H7 (cell line): ENCODE measurements at places on chromosomes 12 and 14.

GRCh38 chr14:101102875-101103274 is 199.4 kb upstream of the RTL1 start:
- DNase-seq = no peak

DNA sequence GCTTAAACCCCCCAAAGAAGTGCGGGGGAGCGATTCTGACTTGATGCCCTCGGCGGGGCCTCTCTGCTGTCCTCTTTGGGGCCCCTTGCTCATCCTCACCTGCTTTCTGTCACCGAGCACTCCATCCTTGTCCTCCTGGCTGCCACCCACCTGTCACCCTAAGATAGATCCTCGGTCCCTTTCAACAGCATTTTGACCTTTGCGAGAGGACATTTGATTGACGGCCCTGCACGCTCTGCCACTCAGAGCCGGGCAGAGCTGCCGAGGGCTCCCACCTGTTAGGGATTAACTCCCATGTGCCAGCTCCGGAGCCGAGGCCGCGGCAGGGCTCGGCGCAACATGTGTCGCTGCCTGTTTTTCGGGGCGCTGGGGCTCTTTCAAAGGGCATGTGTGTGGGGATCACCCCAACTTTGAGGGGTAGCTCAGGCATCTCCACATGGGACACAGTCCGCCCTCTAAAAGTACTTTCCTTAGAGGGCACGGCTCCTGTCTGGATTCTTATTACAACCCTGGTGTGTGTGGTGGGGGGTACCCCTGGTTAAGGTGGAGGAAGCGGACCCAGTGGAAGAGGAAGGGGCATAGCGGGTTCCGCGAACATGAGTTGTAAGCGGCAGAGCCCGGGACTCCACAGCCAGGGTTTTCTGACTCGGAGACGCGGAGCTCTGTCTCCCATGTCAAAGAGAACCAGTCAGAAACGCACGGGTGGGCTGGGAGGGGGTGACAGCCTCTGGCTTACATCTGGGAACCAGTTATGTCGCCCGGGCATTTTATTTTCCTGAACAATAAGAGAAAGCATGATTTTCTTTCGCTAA is 811 bp upstream of the MEG3 start:
- DNase-seq = no peak

- DNase-seq = peak; percentile 54
Observed at GRCh38 chr12:104458694-104459367, 2.1 kb downstream of the CHST11 start.

DNA sequence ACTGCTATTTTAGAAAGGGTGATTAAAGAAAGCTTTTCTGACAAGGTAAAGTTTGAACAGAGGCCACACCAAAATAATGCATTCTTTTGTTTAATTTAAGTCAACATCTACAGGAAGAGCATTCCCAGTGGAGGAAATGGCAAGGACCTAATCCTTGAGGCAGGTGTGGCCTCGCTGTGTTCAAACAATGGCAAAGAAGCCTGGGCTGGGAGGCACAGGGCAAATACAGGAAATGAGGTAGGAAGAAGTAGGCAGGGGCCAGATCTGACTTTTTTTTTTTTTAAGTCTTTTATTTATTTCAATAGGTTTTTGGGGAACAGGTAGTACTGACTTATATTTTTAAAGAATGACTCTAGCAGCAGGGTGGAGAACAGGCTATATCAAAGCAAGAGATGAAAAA is 53.5 kb downstream of the ARMH4 start:
- peak; percentile 17 for DNase-seq

DNA sequence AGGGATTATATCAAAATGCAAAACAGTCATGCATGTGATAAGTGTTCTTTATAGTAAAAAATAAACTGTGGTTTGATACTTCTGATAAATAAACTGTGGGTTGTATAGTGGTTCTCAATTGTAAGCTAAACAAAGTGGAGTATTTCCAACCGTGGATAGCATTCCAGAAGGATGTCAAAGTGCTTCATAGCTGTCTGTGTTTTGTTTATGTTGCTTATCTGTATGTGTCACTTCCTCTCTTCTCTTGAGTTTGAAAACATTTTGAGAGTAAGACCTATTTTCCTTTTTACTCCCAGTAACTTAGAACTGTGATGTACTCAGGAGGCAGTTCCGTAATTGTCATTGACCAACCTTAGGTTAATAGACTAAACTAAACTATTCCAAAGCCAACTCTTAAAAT is 415.8 kb downstream of the TMTC2 start:
- DNase-seq = no peak

DNA sequence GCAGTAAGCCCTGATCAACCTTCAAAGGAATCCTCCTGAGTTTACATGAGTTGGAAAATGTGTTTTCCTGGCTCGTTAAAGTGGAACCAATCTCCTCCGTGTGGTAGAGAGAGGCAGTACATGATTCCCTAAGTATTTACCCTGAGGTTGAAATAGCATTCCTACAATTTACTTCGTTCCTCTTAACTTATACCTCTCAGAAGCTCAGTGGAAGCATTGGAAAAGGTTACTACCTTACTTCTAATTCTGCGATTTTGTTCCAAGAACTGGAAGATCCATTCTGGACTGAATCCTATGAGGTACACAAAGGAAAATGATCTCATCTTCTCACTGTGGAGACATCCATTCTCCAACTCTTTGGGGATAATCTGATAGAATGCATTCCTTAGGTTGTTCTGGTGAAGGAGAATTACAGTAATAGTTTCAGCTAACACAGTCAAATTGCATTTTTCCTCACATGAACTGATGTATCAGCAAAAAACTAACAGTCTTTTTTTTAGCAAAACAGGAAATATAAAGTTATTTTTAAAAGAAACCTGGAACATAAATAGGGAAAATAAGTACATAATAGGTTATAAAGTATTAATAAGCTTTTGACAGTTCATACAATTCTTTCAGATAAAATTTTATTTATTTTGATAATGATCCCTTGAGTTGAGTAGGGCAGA is 475.6 kb downstream of the PDZRN4 start:
- DNase-seq = peak; percentile 44

DNA sequence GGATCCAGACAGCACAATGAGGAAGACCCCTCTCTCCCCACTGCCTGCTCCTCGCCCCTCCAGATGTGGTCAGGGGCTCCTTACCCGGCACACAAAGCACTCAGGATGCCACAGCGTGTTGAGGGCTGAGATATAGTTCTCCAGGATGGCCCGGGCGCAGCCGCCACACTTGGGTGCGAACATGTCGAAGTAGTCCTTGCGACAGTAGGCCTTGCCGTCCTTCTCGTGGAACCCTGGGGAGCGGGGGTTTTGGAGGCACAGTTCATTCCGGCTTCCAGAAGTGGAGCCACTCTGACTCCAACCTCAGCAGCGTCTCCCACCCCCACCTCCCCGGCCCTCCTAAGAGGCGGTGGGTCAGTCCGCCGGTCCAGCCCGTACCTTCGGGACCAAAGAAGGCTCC is 12.8 kb upstream of the RPLP0 start:
- peak; percentile 42 for DNase-seq
